ENCODE measurements at places on chromosomes 13 and 19.
A peak's percentile ranks its signal among the peaks of the same experiment; 100 is the strongest.

DNA sequence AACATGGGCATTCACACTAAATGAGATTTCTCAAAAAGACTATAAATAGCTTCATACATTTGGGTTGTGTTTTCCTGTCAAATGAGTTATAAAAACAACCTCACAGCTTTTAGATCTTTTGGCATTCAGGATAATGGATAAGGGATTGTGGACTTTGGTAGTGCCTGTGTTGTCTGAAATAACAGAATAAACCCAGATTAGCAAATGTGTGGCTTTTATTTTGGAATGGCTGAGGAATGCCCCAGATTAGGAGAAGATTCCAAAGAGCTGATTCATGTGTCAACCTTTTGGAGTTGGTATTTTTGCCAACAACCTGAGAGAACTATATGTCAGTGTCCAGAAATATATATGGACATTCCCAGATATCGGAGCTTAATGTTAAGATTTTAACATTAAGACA is 164.7 kb downstream of the MTUS2 start:
- DNase-seq, result no peak

DNA sequence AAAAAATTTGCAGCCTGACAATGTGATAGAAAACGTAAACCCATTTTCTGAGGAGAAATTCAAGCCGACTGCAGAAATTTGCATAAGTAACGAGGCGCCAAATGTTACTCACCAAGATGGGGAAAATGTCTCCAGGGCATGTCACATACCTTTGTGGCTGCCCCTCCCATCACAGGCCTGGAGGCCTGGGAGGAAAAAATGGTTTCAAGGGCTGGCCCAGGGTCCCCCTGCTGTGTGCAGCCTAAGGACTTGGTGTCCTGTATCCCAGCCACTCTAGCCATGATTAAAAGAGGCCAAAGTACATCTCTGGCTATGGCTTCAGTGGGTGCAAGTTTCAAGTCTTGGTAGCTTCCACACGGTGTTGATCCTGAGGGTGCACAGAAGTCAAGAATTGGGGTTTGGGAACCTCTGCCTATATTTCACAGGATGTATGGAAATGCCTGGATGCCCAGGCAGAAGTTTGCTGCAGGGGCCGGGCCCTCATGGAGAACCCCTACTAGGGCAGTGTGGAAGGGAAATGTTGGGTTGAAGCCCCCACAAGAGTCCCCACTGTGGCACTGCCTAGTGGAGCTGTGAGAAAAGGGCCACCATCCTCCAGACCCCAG is 1842.3 kb downstream of the PCDH9 start:
- DNase-seq, result no peak

GRCh38 chr19:289651-290371 is 1.4 kb downstream of the PLPP2 start:
- DNase-seq, result peak; percentile 62

- no peak for DNase-seq
Observed at GRCh38 chr13:48595431-48596429, 58.0 kb upstream of the CYSLTR2 start.

- DNase-seq, result no peak
Observed at GRCh38 chr13:73220966-73221720, 162.3 kb downstream of the KLF5 start.

- DNase-seq, result no peak
Observed at GRCh38 chr13:74073274-74073673, 60.9 kb downstream of the KLF12 start.

GRCh38 chr19:9362905-9363304 is at the start of gene ZNF177:
ZNF177 (plus strand) TSS chr19:9363013; CDS start chr19:9378312, 15,299 bp downstream.
- DNase-seq, result no peak

DNA sequence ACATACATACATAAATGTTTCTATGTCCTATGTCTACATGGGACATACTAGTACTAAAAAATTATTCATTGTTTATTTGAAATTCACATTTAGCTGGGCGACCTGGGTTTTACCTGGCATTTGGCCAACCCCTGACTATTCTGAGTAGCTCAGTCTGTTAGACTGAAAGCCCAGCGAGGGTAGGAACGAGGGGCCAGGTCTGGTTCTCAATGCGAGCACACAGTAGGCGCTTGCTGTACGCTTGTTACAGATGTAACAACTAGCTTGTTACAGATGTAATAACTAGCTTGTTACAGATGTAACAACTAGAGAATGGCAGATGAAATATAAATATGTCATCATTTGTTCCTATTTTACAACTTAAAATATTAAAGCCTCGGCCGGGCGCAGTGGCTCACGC is 920 bp upstream of the ANO8 start:
- no peak for DNase-seq

DNA sequence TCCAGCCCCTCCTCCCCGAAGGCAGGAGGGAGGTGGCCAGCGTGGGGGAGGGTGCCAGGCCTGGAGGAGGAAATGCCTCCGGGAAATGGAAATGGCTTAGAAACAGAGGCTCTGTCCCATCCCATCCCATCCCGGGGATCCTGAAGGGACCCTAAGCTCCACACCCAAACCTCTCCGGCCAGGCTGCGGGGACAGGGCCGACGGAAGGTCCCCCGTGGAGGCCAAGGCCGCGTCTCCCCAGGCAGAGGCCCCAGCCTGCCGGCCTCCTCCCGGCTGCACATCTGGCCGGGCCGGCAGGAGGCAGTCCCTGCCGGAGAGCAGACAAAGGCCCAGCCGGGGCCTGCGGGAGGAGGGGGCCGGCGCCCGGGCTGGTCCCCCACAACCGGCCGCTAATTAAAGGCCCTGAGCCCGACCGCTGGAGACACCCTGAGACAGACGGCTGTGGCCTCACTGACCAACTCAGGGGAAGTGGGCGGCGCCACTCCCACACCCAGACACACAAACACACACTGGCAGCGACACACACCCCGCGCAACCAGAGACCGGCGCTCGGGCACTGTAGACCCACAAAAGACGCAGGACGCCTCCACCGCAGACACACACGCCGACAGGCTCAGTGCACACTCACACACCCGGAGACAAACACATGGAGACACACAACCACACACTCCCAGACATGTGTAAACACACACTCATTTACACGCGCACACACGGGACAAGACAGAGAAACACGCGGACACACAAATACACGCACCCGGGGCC is 1.1 kb downstream of the ADAMTS10 start:
- no peak for DNase-seq

DNA sequence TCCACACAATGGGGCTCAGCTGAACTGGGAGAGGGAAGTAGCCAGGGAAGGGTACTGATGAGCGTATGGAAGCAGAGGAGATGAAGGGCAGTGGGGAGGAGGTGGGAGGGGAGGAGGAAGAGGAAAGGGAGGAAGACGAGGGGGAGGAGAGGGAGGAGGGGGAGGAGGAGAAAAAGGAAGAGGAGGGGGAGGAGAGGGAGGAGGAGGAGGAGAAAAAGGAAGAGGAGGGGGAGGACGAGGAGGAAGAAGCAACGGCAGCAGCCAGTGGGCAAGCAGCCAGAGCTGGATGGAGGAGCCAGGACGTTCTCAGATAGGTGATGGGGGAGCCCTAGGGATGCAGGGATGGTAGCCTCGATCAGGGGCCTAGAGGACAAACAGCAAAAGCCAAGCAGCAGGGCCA is 5.6 kb downstream of the CERS4 start:
- DNase-seq, result no peak

DNA sequence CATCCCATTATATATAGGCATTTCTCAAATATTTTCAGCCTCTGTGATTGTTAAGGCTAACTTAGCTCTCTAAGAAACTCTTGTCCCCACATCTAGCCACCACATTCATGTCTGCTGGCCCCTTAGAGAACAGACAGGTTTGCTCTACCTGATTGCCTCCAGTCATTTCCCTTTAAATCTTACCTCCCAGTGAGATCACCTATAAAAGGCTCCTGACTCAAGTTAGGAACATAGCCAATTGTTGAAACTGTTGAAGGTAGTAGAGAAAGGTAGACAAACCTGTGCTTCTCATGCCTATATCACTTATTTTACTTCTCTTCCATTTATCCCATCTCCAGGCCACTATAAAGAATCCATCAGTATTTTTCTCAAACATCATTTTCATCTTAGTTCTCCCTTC is 771.4 kb downstream of the DIAPH3 start:
- no peak for DNase-seq

GRCh38 chr13:97205465-97205864 is 16.7 kb upstream of the MBNL2 start:
- no peak for DNase-seq

DNA sequence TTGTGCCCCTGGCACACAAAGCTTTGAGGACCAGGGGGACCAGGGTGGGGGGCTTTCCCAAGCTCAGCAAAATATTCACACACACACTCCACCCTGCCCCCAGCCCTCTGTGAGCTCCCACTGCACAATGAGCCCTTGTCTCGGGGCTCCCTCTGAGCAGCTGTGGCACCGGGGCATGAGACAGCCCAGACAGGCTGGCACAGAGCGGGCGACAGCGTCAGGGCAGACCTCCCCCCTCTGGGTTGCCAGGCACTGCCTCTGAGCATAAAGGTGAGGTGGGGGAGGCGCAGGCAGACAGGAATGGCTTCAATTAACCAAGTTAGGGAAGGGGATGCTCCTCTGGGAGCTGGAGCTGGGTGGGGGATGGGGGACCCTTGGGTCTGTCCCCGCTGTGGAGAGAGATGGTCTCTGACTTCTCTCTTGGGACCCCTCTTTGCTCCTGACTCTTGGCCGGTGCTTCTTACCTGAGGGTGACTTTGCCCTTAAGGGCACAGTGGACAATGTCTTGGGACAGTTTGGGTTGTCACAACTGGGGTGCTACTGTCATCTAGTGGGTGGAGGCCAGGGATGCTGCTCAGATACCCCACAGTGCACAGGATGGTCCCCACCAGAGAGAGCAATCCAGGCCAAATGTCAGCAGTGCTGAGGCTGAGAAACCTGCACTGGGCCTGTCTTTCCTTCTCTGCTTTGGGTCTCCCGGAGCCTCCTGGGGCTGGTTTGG is 30.3 kb downstream of the LYL1 start:
- DNase-seq, result no peak

GRCh38 chr19:36041831-36042230 is 9.2 kb upstream of the CLIP3 start:
- no peak for DNase-seq

Data from DMS79 (cell line).